CD4-positive, alpha-beta memory T cell (primary cell): ENCODE measurements at places on chromosomes 1 and 21. TPM values are rescaled to one million over a fixed set of nuclear protein-coding genes. Genes with fewer than 3 reads are reported as not detected.
A peak's percentile ranks its signal among the peaks of the same experiment; 100 is the strongest.

GRCh38 chr1:116476321-116476720, 94.5 kb downstream of the CD58 start:
- no peaks in the 10 kb centered on the region for H3K4me1 ChIP-seq
- H3K36me3 ChIP-seq, result no peaks in the 10 kb centered on the region
- DNase-seq, result no peak
- H3K4me3 ChIP-seq, result no peak overlapping the region
- H3K27me3 ChIP-seq, result no peaks in the 10 kb centered on the region
- H3K27ac ChIP-seq, result no peak overlapping the region

DNA sequence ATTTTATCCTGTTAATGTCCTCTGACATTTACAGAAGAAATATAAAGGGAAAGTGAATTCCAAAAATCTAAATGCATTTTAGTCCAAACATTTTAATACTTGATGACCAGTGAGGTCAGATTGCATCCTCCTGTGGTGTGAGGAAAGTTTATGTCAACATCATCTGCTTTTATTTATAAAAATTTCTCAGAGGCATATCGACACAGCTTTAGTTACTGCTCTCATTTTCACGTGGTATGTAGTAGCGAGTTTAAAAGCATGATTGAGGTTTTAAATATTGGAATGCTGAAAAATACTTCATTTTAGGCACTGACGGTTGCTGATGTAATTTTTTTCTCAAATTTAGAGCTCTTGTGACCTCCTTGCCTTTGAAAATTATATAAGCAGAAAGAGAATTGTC, 234.8 kb downstream of the HMCN1 start:
- no peak overlapping the region for H3K27ac ChIP-seq
- no peaks in the 10 kb centered on the region for H3K36me3 ChIP-seq
- H3K27me3 ChIP-seq, result no peaks in the 10 kb centered on the region
- no peaks in the 10 kb centered on the region for H3K4me1 ChIP-seq

DNA sequence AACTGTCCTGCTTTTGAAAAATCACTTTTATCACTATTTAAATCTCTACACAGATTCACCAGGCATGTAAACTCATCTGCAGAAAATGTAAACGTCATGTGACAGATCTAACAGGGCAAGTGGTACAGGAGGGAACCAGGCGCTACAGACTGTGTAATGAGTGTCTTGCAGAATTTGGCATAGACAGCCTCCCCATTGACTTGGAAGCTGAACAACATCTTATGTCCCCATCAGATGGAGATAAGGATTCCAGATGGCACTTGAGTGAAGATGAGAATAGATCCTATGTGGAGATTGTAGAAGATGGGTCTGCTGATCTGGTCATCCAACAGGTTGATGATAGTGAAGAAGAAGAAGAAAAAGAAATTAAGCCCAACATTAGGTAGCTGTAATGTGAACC, 50.3 kb downstream of the ZBTB8OS start:
- no peaks in the 10 kb centered on the region for H3K36me3 ChIP-seq
- no peak for DNase-seq
- H3K4me3 ChIP-seq, result no peak overlapping the region

DNA sequence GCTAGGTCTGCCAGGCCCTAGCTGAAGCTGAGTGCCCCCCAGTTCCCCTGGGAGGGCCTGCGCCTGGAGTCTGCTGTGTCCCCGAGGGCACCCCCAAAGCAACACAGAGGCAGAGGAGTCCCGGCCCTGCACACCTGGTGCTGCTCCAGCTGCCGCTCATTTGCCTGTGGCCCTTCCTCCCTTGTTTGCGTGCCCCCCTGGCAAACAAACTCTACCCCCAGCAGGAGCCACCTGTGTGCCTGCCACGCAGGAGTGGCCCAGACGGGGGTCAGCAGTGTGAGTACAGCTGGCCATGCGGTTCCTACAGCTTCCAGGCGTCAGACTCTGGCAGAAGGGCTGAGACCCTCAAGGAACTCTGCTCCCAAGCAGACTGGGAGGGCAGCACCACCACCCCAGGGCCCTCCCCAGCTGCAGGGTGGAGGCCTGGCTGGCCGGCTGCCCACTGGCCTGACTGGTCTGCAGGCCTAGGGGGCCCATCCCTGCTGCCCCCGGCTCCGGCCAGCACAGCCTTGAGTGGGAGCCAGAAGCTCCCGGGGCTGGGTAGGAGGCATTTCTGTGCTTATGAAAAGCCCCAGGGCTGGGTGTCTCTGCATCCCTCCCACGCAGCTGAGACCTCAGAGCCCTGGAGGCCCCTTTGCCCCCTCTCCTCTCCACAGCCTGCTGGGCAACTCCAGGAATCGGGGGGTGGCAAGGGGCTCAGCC, 563 bp upstream of the TAS1R3 start:
- DNase-seq, result no peak
- no peaks in the 10 kb centered on the region for H3K36me3 ChIP-seq
- H3K27me3 ChIP-seq, result no peaks in the 10 kb centered on the region
- H3K4me3 ChIP-seq, result no peak overlapping the region
- H3K4me1 ChIP-seq, result peaks cover 17% of the 10 kb centered on the region

- H3K36me3 ChIP-seq, result no peaks in the 10 kb centered on the region
- H3K27me3 ChIP-seq, result no peaks in the 10 kb centered on the region
- no peak for DNase-seq
- H3K27ac ChIP-seq, result peak overlapping the region; percentile 77
Measured at GRCh38 chr1:182029002-182029378, 32.5 kb downstream of the ZNF648 start.

DNA sequence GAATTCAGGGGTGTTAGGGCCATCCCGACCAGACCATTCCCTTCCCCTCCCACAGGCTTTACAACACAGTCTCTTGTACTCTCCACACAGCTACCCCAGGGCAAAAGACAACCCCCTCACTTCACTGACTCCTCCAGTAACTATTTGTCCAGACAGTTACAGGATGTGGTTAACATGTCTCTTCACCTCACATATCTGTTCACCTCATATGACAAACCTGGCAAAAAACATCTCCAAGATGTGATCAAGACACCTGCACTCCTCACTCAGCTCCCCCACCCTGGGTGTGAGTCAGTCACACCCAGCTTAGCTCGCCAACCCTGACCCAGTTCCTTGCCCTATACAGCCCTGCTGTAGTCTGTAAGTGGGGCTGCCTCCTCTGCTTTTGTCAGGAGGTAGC, 490.5 kb upstream of the CHRM3 start:
- H3K4me1 ChIP-seq, result no peaks in the 10 kb centered on the region
- DNase-seq, result no peak
- no peaks in the 10 kb centered on the region for H3K27me3 ChIP-seq

Gene ATP6V0B
- total RNA-seq, result 59.8 TPM

- no peaks in the 10 kb centered on the region for H3K27me3 ChIP-seq
- peak; percentile 55 for DNase-seq
- H3K4me3 ChIP-seq, result peak overlapping the region; percentile 27
Measured at GRCh38 chr1:36150296-36151133, 1.2 kb upstream of the TRAPPC3 start.

DNA sequence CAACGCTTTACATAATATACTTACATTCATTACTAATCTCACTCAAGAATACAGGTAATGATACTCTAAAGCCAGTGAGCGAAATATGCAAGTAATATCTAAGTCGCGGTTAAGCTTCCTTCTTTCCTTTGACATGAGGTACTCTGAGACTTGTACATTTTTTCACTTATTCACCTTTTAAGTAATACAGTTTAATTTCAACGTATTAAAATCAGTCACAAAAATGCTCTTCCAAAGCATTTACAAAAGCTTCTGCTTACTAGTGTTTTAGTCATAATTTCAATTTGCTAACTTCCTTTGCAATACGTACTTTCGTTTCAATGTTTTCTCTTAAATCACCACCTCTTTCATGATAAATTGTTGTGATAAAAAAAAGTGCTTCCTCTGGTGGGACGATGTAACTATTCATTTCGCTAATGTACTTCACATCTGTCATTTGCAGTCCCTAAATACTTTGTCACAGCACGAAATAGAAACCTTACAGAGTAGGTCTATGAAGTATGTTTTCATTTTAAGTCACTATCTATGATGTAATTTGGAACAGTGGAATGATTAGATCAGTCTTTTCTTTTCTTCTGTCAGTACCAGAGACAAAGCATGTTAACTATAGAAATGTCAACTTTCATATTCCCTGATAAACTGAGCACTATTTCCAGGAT, 34.0 kb upstream of the ADGRL4 start:
- H3K27ac ChIP-seq, result no peak overlapping the region
- no peaks in the 10 kb centered on the region for H3K4me1 ChIP-seq
- no peak for DNase-seq

DNA sequence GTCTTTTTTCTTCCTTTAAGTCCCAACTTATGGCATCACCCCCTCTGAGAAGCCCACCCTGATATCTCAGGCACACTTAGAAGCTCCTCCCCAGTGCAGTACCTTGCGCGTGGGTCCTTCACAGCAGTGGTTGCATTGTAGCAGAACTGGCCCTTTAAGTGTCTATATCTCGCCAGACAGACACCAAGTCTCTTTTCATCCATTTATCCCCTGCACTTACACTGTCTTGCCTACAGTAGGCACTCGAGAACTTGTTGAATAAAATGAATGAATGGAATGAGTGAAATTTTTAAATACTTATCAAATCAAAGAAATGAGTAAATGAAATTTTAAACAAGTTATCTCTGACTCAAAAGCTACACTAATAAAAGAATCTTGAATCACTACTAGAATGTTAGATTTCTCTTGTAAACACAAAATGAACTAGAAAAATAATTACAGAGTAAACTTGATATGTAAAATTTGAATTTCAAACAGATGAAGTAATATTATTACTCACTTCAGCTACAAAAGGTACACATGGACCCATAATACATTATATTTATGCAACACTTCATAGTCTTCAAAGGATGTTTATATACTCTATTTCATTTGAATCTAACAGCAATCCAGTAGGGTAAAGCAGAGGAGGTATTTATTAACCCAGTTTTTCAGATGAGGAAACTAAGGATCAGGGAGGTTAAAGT, 54.7 kb upstream of the MAN1A2 start:
- no peak overlapping the region for H3K4me3 ChIP-seq
- peak; percentile 24 for DNase-seq
- no peaks in the 10 kb centered on the region for H3K4me1 ChIP-seq
- H3K27me3 ChIP-seq, result no peaks in the 10 kb centered on the region
- no peak overlapping the region for H3K27ac ChIP-seq

DNA sequence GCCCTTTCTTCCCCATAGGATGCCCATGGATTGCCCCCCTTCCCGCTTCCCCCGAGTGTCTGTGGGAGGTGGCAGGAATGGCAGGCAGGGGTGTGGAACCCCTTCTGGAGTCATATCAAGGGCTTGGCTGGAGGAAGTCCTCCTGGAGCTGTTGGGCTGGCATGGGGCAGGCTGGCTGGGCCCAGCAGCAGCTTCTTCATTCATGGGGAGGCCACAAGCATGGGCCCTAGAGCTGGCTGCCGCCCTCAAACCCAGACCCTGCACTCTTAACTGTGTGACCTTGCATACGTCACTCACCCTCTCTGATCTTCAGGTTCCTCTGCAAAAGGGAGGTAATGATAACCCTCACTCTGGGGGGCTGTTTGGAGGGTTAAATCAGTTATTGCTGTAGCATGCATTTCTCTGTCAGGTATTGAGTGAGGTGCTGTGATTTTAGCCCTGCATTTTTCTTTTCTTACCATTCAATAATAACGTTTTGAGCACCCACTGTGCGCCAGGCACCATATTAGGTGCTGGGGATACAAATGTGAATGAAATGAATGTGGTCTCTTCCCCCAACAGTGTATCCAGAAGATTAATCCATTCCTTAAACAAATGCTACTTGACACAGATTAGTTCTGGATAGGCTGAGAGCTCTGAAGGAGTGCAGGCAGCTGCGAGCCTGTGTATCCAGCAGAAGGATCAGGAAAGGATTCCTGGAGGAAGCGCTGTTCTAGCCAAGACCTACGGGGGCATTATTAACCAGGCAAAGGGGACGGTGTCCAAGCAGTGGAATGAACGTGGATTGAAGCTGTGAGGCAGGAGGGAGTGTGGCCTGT, 9.3 kb downstream of the PCSK9 start:
- H3K4me1 ChIP-seq, result no peaks in the 10 kb centered on the region
- no peaks in the 10 kb centered on the region for H3K27me3 ChIP-seq

- no peaks in the 10 kb centered on the region for H3K4me1 ChIP-seq
- no peak overlapping the region for H3K27ac ChIP-seq
- no peaks in the 10 kb centered on the region for H3K36me3 ChIP-seq
- H3K27me3 ChIP-seq, result no peaks in the 10 kb centered on the region
- no peak overlapping the region for H3K4me3 ChIP-seq
Measured at GRCh38 chr1:46030876-46031660, 101.4 kb downstream of the PIK3R3 start.
